T follicular helper cell (primary cell): ENCODE measurements at places on chromosomes 1 and 21.

GRCh38 chr1:67836769-67837168 is 3.5 kb upstream of the GNG12 start:
- DNase-seq: no peak

DNA sequence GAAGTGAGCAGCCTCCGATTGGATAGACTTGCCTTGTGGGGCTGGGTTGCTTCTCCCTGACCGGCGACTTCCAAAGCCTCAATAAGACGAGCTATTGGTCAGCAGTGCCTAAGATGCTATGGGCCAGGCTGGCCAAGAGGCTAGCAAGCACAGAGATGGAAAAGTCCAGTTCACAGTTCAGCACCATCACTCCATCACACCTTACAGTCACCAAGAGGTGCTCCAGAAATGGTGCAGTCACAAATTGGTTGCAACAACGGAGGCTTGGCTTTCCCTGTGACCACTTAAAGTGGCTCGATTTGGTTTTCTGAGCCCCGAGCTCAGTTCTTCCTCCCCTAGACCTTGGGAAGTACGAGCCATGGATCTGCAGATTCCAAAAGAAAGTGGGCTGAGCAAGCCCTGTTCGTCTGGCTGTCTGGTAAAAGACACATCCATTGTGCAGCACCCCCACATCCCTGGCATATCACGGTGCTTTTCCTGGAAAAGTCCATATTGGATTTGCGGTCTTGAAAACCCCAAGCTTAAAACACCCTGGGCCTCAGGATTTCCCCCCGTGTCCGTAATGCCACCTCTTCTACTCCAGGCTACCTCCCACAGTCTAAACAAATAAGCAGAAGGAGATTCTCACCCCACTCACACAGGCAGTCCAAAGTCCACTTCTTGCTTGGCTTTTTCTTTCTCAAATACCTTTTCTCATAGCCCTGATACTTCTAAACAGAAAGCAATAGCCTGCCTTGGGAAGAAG is 1.3 kb downstream of the SLAMF1 start:
- no peak for DNase-seq

GRCh38 chr1:196302981-196303380 is 305.3 kb downstream of the KCNT2 start:
- no peak for DNase-seq

DNA sequence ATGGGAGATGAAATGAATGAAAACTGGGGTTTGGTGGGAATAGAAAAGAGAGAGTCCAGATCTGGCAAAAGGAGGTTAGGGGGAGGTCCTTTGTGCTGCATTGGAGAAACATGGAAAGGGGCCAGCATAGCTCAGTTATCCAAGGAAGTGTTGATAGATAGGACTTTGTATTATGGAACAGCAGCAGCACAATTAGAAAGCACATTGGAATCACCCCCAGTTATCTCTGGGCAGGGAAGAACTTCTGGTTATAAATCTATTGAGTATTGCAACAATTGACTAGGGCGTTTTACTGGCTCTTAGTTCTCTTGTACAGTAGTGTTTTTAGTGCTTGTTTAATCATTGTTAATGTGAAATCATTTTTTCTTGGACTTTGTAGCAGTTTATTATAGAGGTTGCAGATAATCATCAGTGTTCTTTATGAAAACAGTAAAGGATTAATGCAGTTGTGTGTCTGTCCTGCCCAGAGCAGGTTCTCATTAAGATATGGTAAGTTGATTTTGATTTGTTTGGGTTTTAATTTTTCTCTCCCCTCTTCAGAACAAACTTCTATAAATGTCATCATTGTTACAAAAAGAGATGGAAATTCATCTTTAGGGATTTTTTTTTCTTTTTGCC is 76.6 kb downstream of the NR5A2 start:
- DNase-seq: no peak

DNA sequence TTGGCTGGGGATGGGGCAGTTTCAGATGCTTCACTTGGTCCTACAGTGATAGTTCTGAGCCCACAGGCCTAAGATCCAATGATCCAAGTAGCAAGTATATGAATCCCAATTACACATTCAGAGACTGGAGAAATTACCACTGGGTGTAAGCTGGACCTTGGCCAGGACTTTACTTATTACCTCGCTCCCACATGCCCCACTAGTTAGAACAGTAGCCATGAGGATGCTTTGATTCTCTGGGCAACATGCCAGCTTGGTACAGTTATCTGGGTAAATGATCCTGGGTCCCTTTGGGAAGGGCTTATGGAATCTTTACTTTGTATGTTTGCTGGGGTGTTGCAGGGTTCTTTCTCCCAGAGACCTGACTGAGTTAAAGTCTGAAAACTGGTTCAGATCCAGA is 5.0 kb upstream of the FCAMR start:
- no peak for DNase-seq

DNA sequence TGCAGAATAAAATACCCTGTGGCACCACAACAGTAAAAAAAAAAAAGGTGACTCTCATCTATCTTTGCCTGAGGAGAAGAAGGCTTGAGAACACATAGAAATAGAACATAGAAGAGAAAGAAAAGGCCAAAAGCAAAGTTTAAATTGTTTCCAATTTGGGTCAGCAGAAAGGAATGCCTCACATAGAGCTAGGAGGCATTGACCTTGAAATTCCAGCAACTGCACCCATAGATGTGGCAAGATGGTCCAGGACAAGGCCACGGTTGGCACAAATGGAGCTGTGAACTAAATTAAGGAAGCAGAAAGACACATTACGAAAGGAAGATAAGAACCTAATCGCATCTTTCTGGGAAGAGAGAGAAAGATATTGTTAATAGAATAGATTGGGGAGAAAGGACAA is 588.3 kb downstream of the LMO4 start:
- no peak for DNase-seq

DNA sequence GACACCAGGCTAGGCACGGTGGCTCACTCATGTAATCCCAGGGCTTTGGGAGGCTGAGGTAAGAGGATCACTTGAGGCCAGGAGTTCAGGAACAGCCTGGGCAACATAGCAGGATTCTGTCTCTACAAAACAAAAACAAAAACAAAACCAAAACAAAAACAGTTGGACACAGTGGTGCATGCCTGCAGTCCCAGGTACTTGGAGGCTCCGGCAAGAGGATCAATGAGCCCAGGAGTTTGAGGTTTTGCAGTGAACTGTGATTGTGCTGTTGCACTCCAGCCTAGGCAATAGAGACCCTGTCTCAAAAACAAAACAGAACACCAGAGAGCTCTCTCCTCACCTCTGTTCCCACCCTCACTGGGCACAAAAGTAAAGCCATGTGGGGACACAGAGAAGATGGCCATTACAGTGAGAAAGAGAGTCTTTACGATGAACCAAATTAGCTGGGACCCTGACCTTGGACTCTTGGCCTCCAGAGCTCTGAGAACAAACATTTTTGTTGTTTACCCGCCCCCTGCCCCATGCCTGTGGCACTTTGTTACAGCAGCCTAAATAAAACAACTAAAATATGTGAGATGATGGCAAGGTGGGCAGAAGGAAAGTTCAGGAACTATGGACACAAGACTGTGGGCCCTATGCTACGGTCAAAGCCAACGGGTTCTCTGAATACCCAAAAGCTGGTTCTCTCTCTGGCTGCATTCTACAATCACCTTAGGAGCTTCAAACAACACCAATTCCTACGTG is 9.8 kb downstream of the NADK start:
- DNase-seq: no peak

- DNase-seq: no peak
These were observed 12.6 kb downstream of the DAB1 start for GRCh38 chr1:57411262-57411661.

GRCh38 chr1:150548632-150549495 is at the start of gene ADAMTSL4:
Gene ADAMTSL4, plus strand, starts transcription at chr1:150549408. Its CDS starts 2,881 bp downstream, at chr1:150552289.
- DNase-seq: no peak

- DNase-seq: no peak
These were observed 180.2 kb downstream of the HIVEP3 start for GRCh38 chr1:41738475-41738874.

- DNase-seq: no peak
These were observed 59.2 kb upstream of the EPS8L3 start for GRCh38 chr1:109822749-109823542.

DNA sequence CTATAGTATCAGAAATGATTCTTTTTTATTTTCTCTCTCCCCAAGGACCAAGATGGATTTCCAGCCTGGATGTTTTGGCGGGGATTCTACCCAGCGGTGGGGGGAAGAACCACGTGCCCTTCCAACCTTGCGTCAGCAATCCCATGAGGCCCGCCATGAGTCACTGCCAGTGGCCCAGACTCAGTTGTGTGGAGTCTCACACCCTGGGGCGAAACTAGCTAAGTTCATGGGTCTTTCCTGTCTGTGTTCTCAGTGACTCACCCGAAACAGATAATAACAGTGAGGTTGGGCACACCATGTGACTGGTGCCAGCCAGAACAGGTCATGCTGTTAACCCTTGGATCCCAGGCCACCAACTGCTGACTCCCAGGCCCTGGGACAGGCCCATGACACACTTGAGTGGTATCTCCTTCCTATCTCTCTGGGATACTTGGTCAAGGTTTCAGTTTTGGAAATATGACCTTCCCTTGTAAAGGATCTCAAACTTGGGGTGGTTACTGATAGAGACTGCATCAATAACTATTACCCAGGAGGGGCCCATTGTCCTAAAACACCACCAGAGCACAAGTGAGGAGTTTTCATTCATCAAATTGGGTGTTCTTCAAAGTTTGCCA is 98.0 kb upstream of the DUSP10 start:
- DNase-seq: no peak

- peak; percentile 41 for DNase-seq
These were observed 22.4 kb upstream of the LRRC8C start for GRCh38 chr1:89610457-89611011.

GRCh38 chr1:180652792-180653191 is 21.0 kb downstream of the XPR1 start:
- no peak for DNase-seq

DNA sequence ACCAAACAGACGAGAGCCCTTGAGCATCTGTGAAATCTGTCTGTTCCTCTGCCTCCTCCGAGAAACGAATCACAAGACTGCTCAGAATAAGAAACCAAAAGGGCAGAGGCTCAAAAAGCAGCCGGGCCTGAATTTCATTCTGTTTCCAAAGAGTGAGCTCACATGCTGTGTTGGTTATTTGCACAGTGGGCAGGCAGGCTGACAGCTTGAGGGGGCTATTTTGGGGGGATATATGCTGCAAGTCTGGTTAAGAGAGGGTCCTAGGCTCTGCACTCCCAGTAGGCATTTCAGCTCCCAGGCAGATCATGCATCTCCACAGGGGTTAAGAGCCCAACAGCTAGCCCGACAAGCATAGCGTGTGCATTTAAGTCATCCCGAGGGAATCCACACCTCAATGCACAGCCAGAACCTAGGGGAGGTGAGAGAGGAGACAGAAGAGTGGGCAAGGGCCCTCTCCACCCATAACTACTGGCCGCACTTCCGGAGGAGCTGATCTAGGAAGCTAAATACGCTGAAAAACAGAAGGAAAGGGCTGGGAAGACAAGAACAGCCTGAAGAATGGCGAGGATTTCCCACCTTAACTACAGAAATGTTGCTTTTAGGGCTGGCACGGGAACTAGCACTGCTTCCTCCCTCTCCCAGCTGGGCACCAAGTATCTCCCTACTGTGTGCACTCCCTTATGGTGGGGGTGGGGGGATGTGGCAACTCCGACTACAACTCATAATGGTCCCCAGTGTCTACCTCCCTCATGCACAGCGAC is 3.7 kb downstream of the PGBD5 start:
- DNase-seq: no peak

DNA sequence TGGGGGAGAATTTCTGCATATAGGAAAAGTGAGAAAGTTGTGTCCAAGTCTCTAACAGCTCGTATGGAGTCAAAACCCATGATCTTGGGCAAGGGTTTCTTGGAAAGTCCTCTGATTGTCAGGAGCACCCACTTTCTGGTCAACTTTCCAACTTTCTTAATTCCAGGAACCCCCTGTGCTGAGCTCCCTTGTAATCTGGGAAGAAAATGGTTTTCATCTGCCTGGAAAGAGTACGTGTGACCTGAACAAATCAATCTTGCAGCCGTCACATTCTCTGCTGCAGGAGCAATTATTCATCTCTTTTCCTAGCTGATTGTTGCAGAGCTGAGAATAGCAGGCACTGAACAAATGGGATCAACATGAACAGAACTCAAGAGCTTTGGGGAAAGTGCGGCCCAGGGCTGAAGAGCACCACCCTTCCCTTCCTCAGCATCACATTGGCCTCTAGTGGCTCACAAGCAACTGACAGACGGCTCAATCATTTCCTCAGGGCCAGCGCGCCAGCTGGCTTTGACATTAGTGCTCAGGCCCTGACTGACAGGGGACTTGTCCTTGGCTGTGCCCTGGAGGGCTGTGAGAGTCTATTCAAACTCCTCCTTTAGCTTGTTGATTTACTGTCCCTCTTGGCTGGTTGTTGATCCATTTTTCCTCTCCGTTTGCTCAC is 295.2 kb downstream of the HLX start:
- DNase-seq: no peak

DNA sequence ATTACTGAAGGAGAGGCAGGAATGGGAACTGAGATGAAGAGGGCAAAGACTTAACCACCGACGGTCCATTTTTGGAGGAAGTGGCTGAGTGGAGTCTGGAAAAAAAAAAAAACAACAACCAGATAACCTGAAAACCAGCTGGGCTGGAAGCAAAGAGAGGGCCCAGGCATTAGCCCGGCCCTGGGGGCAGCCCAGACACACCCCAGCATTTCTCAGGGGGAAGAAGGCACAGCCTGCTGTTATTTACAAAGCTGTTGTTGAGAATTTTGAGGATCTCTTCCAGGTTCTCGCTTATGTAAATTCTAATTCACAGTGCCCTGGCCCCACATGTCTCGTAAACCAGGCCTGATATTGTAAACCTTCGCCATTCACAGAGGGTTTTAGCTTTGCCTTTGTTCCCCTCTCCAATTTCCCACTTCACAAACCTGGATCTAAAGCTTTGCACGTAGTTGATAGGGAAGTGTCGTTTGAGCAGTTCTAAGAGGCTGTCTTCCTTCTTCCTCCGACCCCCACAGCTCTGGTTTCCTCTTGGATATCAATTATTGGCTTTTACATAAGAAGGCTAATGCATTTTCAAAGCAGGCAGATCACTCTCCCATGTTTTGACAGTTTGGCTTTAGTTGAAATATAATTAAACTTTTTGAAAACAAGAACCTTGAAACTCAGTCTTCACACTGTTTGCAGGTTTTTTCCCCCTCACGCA is 161.8 kb upstream of the IRF2BP2 start:
- DNase-seq: no peak

DNA sequence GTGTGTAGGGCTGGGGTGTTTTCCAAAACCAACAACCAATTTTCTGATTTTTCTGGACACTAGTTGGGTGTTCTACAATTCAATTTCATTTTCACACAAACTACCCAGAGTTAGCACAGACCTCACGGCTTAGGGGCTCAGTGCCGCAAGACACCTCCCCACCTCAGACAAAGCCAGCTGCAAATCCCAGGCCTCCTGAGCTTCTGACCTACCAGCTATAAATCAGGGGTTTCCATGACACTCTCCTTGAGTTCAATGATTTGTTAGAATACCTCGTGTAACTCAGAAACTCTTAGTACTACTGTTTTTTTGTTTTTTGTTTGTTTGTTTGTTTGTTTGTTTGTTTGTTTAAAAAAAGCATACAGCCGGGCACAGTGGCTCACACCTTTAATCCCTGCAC is 28.7 kb upstream of the FAM89A start:
- no peak for DNase-seq

DNA sequence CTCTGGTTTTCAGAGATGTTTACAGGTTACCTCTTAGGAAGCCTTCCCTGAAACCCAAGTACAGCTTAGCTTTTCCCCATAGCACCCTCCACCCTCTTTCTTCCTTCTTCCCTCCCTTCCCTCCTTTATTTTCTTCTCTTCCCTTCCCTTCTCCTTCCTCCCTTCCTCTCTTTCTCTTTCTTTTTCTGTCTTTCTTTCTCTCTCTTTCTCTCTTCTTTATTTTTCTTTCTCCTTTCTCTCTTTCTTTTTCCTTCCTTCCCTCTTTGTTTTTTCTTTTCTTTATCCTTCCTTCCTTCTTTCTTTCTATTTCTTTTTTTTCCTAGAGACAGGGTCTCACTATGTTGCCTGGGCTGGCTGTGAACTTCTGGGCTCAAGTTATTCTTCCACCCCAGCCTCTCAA is 231.6 kb downstream of the SLC35F3 start:
- DNase-seq: no peak
